Left lung (tissue), 14 donors: ENCODE measurements at places on chromosomes 12 and 14. TPM values are rescaled to one million over a fixed set of nuclear protein-coding genes. Genes with fewer than 3 reads are reported as not detected.
A peak's percentile ranks its signal among the peaks of the same experiment; 100 is the strongest.

FOXN4 gene
- 0.51 TPM for polyA plus RNA-seq

ARMH4 gene
- polyA plus RNA-seq: 18.4 TPM

ALG10B gene
- 13.2 TPM for polyA plus RNA-seq

NRXN3 gene
- 1.4 TPM for polyA plus RNA-seq

PTGER2 gene
- 5.9 TPM for polyA plus RNA-seq

MYH6 gene
- polyA plus RNA-seq: 0.03 TPM

RARG gene
- 43.1 TPM for polyA plus RNA-seq

- peak; percentile 77 for DNase-seq
Observed at GRCh38 chr14:90513161-90514014, 116.6 kb downstream of the CALM1 start.

DNA sequence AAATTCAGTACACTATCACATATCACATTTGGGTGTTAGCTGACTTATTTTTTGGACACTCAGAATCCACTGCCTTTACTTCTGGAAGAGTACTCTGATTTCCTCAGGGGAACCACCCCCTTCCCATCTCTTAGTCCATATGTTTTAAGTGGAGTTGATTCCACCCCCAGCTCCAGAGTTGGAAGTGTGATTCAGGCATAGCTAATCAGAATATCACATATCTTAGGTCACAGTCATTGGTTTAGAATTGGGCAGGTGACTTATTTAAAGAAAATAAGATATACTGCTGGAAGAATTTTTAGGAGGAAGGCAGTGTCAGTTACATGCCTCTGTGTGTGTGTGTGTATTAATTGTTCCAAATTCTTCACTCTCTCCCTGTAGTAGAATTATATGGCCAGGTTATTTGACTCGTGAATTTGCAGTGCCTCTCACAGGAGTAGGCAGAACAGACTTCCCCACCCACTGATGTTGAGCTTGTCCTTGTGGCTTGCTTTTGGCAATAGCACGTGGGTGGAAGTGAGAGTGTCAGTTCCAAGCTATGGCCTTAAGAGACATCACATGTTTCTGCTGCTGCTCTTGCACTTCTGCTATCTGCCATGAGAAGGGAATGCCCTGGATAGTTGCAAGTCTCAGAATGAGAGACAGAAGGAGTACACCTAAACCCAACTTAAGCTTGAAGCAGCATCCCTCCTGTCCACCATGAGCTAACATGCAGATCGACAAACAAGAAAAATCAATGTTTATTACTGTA lies 6.4 kb upstream of the GAS2L3 start:
- DNase-seq: no peak

- peak; percentile 55 for DNase-seq
Observed at GRCh38 chr12:78096909-78097597, 266.4 kb downstream of the NAV3 start.

- DNase-seq: no peak
Observed at GRCh38 chr14:59195912-59196311, 7.4 kb downstream of the DAAM1 start.

- no peak for DNase-seq
Observed at GRCh38 chr12:119463211-119463926, 128.8 kb downstream of the CCDC60 start.

DNA sequence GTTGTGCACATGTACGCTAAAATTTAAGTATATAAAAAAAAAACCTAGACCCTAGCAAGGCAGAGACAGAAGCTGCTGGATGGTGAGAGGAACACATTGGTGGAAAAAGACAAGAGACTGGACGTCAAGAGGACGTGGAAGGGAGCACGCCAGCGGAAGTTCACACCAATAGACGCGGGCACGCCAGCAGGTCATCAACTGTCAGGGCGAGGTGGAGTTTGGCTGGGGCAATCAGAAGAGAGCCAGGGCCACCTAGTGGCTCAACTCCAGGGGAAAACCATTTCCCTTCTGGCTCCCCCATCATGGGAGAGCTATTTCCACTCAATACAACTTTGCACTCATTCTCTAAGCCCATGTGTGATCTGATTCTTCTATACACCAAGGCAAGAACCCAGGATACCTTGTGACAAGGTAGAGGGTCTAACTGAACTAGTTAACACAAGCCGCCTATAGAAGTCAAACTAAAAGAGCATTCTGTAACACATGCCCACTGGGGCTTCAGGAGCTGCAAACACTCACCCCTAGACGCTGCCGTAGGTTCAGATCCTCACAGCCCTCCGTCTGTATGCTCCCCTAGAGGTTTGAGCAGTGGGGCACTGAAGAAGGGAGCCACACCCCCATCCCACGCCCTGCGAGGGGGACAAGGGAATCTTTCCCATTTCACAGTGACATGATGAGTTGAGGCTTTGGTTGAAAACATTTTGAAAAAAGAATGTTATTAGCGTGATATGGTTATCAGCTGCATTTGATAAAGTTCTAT lies 702.7 kb downstream of the TMTC2 start:
- no peak for DNase-seq

DNA sequence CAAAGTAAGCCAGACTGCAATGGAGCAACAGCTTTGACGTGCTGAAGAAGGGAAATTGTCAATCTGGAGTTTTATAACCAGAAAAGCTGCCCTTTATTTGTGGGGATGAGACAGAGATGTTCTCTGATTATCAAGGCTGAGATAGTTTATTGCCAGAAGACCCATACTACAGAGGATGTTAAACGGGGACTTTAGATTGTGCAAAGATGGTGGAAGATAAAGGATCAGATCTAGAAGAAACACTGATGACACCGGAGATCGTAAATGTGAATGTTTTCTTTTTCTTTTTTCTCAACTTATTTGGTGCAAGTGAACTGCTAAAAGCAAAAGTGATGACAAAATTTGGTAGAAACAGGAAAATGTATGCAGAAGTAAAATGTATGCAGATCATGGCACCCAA lies 178.3 kb upstream of the PLEKHG7 start:
- no peak for DNase-seq

- DNase-seq: no peak
Observed at GRCh38 chr14:72685456-72685855, 208.4 kb downstream of the DPF3 start.

DNA sequence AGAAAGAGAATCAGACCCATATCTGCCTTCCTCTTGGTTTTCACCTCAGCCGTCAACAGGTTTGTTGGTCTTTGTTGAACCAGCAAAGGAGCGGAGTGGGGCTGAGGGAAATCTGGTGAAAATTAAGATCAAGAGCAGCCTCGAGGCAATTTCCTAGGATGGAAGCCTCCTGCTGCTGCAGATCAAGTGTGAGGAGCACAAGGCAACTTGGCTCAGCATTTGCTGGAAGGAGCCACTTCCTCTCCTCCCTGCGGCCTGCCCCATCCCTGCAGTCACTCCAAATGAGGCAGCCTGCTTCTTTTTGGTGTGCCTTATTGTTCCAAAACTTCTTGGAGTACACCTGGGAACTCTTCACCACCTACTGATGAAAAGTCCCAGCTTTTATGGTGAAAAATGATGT lies 4.9 kb downstream of the TC2N start:
- no peak for DNase-seq

DNA sequence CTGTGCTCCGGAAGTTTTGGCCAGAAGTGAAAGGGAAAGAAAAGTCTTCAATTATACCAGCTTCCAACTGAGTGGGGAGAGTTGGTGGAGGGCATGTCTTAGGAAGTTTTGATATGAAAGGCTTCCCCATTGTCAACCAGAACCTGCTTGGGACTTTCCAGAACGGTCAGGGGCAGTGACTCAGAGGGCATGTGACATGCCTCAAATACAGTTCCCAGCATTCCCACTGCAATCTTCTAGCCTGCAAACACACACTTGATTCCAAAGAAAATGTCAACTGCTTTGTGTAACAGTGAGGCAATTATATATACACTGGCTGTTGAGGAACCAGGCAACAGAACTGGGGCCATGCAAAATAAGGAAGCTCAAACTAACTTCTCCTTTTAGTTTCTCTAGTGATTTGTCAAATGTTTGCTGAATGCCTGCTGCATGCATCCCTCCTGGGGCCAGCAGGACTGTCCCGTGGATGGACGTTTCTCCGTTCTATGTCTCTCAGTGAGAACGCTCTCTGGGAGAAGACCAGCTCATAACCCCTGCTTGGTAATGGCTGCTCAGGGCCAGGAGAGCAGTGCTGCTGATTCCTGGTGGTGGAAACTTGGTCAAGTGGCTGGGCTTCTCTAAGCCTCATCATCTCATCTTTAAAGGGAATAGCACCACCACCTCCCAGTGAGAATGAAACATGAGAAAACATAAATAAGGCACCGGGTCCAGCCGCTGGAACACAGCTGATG lies 18.3 kb downstream of the SLC25A47 start:
- peak; percentile 73 for DNase-seq
